8988T (cell line): ENCODE measurements at places on chromosomes 1 and 21.

GRCh38 chr1:43625063-43625780 is 24.7 kb upstream of the KDM4A start:
- no peak for DNase-seq

DNA sequence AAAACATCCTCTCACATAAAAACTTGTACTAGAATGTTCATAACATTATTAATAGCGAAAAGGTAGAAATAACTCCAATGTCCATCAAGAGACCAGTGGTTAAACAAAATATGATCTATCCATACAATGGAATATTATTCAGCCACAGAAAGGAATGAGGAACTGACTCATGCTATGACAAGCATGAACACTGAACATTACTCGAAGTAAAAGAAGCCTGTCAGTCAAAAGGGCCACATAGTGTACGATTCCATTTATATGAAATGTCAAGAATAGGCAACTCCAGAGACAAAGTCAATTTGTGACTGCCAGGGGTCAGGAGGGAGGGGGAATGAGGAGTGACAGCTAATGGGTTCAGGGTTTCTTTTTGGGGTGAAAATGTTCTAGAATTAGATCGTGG is 2.3 kb downstream of the VPS26C start:
- DNase-seq: no peak

DNA sequence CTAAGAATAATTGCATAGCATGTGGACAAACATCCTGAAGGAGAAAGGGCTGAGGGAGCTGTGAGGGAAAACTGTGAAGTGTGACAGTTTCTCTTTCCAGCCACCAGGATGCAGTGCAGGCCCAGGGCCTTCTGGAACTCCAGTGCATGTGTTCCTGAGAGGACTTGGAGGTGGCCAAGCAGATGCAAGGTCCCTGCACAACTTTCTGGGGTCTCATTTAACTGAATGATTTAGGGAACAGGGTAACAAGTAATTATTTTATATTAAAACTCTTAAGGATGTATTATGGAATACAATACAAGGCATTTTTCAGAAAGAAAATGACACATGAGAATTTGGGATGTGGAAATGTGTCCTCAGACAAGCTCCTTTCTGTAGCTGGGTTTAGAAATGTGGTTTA is 61.2 kb upstream of the MCOLN3 start:
- DNase-seq: peak; percentile 26

GRCh38 chr1:99950486-99950885 is 19.3 kb upstream of the SLC35A3 start:
- DNase-seq: no peak

DNA sequence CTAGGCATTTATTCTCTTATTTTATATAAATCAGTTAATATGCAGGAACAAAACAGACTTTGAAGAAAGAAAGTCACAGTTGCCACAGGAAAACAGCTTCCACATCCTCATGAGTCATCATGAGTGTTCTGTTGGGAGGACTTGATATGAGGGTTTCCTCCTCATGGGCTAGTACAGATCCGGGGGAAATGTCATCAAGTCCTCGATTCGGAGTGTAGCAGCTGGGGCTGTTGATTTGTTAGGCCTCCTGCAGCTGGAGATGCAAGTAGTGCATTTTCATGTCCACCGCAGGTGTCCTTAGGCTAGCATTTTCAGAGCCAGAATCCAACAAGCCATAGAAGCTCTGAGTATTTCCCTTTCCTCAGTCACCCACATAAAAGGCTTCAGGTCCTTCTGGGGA is 36.7 kb downstream of the ADAM30 start:
- DNase-seq: peak; percentile 20

DNA sequence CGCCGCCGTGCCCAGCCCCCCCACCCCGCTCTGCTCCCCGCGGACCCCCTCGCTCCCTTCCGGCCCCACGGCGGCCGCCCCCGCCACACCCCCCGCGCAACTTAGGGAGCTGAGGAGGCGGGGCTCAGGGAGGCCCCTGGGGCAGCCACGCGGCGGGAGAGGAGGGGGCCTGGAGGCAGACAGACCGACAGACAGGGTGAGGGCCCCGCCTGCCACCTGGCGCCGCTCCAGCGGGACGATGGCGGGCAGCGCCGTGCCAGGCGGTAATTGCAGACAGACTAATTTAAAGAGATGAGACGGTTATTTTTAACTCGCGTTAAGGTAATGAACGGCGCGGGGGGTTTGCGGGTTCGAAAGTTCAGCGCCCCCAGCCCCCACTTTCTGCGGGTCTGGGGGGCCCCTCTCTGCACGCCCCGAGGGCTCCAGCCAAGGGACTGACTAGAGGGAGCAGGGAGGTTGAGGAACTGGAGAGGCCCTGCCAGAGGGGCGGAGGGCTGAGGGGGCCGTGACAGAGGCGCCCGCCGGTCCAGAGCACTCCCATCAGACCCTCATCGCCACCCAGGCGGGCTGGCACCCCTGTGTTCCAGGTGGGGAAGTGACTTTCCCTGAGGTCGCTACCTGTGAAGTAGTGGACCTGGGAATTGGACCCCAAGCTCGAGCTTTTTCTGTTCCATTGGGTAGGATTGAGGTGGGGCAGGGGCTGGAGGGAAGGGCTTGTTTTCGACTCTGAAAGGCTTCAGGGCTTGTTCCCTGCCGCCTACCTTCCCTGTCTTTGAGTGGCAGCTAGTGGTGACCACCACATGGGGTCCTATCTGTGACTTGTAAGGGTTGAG is 5.4 kb downstream of the FOXO6 start:
- no peak for DNase-seq

- DNase-seq: no peak
Measured at GRCh38 chr1:183827801-183828200, 22.9 kb downstream of the RGL1 start.

GRCh38 chr1:220887520-220888416 is 8.5 kb downstream of the HLX start:
- no peak for DNase-seq

- no peak for DNase-seq
Measured at GRCh38 chr1:25501235-25502058, 42.0 kb upstream of the LDLRAP1 start.

DNA sequence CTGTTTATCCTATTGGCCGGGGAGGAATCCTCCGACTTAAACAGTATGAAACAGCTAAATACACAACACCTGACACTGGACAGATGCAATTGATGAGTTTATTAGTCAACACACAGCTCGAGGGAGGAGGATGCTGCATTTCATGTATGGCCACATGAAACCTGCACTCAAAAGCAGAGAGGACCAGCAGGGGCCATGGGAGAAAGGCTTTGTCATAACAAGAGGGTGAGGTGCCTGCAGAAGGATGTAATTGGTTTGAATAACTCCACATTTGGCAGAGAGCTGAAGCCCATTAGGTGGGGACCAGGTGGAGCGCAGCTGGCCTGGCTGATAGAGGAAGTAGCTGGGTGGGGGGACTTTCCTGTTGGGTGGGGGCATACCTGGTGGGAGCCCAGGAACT is 599.1 kb downstream of the PTPRU start:
- DNase-seq: no peak

DNA sequence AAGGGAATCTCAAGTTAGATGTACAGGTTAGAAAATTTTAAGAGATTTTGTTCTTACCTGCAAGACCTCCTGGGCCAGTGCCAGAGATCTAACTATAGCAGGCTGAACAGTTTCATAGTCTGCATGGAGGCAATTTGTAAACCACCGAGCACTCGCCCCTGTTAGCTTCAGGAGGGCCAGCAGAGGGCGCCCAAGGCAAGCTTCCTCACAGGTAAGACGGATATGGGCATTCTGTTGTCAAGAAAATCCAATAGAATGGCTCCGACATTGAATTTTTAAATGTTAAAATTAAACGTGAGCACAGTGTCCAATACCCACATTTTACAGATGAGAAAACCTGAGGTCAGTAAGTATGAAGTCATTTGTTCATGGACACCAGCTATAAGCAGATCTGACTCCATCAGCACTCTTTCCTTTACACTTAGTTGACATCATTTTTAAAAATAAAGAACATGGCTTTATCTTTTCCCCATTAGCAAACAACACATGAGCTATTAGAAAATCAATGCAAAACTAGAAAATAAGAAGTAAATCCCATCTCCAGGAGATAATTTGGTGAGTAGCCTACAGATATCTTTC is 2.2 kb downstream of the REG4 start:
- peak; percentile 14 for DNase-seq

GRCh38 chr1:94351481-94351880 is 66.7 kb upstream of the ABCD3 start:
- no peak for DNase-seq

- no peak for DNase-seq
Measured at GRCh38 chr1:210129092-210129491, 103.5 kb upstream of the SERTAD4 start.

- no peak for DNase-seq
Measured at GRCh38 chr1:39957299-39958015, 2.5 kb downstream of the MFSD2A start.

DNA sequence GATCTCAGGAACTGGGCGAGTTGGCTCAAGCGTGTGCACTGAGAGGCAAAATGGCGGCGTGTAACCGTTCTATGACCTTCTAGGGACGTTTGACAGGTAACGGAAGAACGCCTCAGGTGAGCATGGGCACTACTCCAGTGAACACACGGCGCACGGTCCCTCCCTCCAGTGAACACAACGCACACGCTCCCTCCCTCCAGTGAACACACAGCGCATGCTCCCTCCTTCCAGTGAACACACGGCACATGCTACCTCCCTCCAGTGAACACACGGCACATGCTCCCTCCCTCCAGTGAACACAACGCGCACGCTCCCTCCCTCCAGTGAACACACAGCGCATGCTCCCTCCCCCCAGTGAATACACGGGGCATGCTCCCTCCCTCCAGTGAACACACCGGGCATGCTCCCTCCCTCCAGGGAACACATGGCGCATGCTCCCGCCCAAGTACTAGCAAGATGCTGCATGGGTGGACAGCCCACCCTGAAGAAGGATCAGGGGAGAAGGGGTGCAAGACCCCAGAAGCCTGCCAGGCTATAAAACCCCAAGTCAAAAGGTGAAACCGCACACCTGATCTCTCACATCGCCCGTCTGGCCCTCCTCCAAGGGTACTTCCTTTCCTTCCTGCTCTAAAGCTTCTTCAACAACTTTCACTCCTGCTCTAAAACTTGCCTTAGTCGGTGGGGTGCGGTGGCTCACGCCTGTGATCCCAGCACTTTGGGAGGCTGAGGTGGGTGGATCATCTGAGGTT is 3.5 kb downstream of the C1orf159 start:
- DNase-seq: no peak

- DNase-seq: no peak
Measured at GRCh38 chr1:23478896-23479665, 4.9 kb downstream of the ASAP3 start.

DNA sequence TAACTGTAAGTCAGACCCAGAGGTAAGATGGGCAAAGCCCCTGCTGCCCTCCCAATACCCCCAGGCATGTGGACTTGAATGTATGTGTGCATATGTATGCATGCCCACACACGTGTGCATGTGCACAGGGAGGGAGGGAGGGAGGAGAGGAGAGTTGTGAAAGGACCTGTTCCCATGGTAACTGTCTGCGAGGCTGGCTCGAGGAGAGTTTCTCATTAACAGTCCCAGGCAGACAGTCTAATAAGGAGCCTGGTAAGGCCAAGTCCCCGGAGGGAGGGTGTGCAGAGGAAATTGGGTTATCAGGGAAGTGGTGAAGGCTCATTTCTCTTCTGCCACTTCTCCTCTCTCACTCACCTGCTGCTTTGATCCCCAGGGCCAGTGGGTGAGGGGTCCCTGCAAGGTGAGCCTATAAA is 74.9 kb downstream of the NFASC start:
- no peak for DNase-seq

- DNase-seq: no peak
Measured at GRCh38 chr1:21165646-21166045, 11.1 kb downstream of the EIF4G3 start.

- no peak for DNase-seq
Measured at GRCh38 chr1:179910934-179911333, 28.8 kb downstream of the TOR1AIP1 start.

DNA sequence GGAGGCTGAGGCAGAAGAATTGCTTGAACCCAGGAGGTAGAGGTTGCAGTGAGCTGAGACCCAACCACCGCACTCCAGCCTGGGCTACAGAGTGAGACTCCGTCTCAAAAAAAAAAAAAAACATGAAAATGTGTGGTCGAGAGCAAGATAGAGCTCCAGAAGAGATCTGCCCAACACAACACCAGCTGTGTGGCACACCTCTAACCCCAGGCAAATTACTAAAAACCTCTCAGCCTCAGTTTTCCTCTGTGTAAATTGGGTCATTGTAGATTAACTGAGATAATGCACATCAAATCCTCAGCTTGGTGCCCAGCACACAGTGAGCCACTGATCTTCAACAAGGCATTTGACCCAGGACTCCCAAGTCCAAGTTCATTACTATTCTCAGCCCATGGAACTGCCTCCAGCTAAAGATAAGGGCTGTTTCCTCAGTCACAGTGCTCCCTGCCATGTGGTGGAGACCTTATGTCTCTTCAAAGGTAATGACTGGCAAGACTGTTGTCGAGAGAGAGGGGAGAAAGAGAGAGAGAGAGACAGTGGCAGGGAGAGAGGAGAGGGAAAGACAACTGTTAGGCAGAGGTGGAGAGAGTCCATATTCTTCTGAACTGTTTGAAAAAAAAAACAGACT is 58.1 kb downstream of the PTP4A2 start:
- no peak for DNase-seq

- no peak for DNase-seq
Measured at GRCh38 chr21:46181436-46181835, 2.8 kb downstream of the SPATC1L start.

DNA sequence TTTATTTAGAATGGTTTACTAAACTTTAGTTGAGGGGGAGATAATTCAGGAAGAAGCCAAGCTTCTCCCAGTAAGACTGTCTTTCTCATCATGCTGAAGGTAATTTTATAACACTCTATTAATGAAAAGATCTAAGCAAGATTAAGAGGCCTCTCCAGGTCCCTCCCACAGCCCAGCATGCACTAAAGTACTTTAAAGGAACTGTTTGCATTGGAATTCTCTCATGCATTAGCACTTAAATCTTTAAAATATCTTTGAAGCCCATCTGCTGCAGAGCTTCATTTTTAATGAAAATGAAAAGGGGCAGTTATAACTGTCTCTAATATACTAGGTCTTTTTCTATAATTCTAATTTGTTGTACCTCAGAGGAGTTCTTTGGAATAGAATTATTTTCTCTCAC is 1379.1 kb upstream of the ADGRL4 start:
- no peak for DNase-seq

- no peak for DNase-seq
Measured at GRCh38 chr1:11046625-11047365, at the start of gene MASP2. MASP2 (minus strand) TSS chr1:11047239; CDS start chr1:11047207, 32 bp downstream.

GRCh38 chr1:9606458-9606857 is 17.7 kb downstream of the TMEM201 start:
- no peak for DNase-seq

- no peak for DNase-seq
Measured at GRCh38 chr1:163928069-163928468, 606.3 kb downstream of the NUF2 start.
